ENCODE measurements at places on chromosomes 5 and 9.

GRCh38 chr9:16398691-16399090 lies 471.8 kb downstream of the BNC2 start:
- no peak for DNase-seq

DNA sequence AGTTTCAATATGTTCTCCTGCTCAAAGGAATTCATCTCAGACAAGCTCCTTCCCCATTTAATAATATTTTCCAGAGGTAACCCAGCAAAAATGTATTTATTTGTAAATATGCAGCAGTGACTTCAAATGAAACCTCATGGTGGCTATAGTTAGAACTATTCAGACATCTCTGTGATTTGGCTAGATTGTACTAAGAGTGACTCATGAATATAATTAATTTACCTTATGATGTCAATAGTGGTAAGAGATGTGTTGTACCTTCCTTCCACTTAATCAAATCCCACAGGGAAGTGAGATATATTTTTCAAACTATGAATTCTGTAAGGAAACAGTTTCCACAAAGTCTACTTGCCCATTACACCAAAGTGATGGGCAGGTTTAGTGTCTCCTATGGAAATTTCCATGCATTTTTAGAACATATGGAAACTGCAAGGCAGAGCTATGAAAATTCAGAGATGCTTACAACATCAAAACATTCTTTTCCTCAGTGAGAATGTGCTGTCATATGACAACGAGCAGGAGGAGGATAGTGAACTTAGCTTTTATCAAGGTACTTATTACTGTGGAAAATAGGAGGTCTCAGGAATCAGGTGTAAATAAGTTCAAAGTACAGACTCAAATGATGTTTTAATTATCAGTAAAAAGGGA lies 34.0 kb upstream of the SPDL1 start:
- no peak for DNase-seq

GRCh38 chr9:21317956-21318923 lies 13.1 kb upstream of the IFNA5 start:
- no peak for DNase-seq

DNA sequence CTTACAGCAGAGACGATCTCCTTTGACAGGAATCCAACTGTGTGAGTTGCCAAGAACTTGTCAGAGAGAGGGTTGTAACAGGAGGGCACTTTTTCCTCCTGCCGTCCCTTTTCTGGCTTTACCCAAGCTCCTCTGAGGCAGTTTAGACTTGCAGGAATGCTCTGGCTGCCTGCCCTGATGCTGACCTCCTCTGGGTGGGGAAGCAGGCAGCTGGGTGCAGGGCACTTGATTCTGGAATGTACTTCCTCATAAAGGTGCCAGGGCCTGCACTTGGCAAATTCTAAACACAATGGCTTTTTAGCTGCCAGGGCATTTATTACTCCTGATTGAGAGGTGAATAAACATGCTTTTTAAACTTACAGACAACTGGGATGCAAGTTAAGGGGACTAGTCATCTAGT lies 190.4 kb downstream of the EPB41L4A start:
- no peak for DNase-seq

DNA sequence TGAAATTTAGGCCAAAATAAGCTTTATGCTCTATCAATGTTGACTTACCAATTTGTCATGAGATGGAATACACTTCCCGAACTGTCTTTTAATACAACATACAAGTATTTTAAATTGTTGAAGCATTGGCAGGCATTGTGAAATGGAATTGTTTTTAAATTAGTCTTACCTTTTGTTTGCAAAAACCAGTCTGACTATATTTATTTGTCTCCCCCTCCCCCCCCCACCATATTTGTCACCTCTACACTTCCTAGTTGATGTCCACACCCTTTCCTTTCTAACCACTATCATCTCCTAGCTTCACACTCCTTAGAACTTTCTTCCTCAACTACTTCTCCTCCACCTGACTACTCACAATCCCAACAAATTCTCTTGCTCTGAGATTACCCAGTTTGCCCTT lies 40.9 kb downstream of the FAF2 start:
- no peak for DNase-seq

GRCh38 chr5:173786286-173787187 lies 101.6 kb upstream of the CPEB4 start:
- no peak for DNase-seq

DNA sequence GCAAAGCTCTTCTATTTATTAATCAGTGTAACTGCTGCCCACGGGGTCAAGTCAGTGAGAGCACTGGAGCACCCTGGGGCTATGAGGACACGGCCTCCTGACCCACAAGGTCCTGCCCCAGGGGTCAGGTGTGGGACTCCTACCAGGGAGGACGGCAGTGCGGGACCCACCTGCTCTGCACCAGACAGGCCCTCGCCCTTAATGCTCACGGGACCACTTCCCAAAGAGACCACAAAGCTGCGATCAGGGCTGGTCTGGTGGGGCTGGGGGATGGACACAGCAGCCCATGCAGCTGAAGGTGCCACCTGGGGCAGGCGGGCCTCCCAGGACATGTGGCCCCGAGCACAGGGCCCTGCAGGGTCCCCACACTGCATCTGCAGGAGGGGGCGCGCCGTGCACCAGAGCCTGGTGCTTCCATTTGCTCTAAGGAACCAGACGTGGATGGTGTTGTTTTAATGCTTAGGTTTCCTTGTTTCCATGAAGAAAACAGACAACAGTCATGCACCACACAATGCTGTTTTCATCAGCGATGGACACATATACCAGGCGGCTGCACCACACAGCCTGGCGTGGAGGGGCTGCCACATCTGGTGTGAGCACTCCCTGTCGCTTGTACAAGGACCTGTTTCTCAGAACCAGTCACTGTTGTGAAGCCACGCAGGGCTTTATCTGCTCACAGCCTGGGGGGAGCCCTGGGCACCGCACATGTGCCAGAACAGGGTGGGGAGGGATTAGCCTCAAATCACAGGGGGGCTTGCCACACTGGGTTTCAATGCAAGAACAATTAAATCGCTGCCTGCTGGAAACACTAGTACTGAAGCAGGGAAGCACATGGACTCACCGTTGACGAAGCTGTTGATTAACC lies 22.6 kb downstream of the CLPTM1L start:
- no peak for DNase-seq

DNA sequence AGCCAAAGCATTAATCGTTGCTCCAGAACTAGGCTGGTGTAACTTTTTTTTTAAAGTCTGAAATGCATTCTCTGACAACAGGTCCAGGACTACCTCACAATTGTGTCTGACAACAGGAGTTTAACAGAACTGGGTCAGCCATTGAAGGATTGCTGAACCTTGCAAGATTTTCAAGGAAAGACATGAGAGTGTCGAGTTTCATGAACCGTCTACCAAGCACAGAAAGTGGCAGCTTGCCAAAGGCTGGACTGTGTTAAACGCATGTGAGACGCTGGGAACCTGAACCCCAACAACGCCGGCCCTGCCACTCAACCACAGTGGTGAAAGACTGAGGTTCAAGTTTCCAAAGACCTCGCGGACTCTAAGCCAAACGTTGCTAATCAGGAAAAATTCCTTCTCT lies 79.1 kb downstream of the LHFPL2 start:
- no peak for DNase-seq

GRCh38 chr5:180498378-180498777 lies 4.2 kb downstream of the CNOT6 start:
- DNase-seq, result no peak

DNA sequence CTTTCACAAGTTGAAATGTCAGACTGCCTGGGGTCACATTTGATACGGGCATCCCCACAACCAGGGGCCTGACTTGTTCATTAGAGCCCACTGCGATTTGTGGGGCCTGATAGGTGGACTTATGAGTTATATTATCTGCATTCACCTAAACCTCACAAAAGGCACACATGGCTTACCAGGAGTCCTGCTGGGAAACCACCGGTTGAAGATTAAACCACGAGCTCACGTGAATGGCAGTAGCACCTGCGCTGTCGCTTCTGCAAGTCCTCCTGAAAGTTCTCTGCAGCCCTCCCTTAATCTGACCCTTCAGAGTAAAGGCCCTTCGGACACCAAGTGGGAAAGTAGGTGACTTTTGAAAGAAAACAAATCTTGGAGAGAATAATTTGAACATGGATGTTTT lies 68.9 kb downstream of the PPIC start:
- no peak for DNase-seq

GRCh38 chr9:93304574-93305496 lies 120.9 kb downstream of the WNK2 start:
- DNase-seq, result no peak
